ENCODE measurements at places on chromosomes 7 and 10.
A peak's percentile ranks its signal among the peaks of the same experiment; 100 is the strongest.

GRCh38 chr7:45363669-45364068 is 206.1 kb downstream of the RAMP3 start:
- DNase-seq = no peak

GRCh38 chr10:97224483-97225435 is 39.0 kb upstream of the SLIT1 start:
- DNase-seq = no peak

- DNase-seq = no peak
Observed at GRCh38 chr7:12586271-12586670, 15.8 kb downstream of the SCIN start.

GRCh38 chr7:47452715-47453092 is 129.2 kb downstream of the TNS3 start:
- DNase-seq = no peak

GRCh38 chr10:130795819-130796218 is 515.7 kb downstream of the TCERG1L start:
- no peak for DNase-seq

GRCh38 chr7:137898839-137899721 is 52.3 kb upstream of the DGKI start:
- DNase-seq = peak; percentile 86

- no peak for DNase-seq
Observed at GRCh38 chr7:108196004-108196403, 65.8 kb upstream of the LAMB4 start.

- no peak for DNase-seq
Observed at GRCh38 chr10:82922046-82922445, 1047.1 kb downstream of the NRG3 start.

GRCh38 chr10:11334436-11334835 is 277.0 kb downstream of the USP6NL start:
- DNase-seq = no peak

DNA sequence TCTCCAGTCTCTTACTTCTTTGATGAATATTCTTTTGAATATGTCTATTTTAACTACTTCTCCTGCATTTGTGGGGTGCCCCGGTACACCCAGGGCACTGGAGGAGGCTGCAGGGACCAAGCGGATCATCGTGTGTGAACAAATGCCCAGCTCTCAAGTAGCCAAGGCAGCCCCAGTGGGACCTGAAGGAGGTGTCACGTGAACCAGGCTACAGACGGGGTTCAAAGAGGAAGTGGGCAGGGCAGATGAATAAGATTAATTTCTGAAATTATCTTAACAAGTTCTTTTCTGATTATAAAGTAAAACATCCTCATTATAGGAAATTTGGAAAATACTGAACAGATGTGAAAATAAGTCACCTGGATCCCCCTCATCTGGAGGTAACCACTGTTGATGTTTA is 78.4 kb upstream of the DUSP5 start:
- DNase-seq = no peak

GRCh38 chr10:62047228-62047892 is 145.9 kb downstream of the ARID5B start:
- DNase-seq = peak; percentile 25

- no peak for DNase-seq
Observed at GRCh38 chr7:33039257-33039902, 23.2 kb downstream of the NT5C3A start.

DNA sequence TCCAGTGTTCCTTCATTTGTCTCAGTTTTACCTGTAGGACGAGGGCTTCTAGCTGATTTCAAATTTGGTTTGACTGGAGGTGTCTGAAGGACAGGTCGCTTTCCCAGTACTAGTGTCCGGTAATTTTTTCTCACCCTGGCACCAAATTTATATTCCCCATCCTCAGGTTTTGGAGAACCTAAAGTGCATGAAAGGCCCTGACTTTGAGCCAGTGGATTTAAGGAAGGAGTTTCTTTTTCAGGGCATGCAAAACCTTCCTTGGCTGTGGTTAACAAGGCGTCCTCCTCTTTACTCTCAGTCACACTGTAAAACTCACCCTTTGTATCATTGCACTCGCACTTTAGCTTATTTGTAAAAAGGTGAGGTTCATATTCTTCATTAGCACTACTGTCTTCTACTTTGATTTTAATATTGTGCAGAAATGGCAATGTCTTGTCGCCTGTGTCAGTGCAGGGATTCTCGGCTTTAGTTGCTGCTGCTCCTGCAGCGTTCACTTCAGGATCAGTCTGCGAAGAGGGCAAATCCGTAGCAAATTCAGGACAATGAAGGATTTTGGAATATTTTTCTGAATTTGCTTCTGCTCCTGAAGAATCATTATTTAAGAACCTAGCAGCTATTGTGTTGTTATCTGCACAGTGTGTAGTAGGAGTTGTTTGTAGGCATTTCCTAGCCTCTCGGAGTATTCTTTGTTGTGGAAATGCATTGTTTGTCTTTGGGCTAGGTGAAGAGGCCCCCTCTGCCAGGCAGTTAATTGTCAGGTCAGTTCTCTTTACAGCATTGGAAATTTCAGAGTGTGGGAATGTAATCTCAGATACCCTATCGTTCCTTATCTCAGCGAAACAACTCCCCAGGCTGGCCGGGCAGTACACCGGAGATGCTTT is 9.9 kb downstream of the SKIDA1 start:
- DNase-seq = no peak

GRCh38 chr10:54985732-54986131 is 184.7 kb upstream of the PCDH15 start:
- no peak for DNase-seq

DNA sequence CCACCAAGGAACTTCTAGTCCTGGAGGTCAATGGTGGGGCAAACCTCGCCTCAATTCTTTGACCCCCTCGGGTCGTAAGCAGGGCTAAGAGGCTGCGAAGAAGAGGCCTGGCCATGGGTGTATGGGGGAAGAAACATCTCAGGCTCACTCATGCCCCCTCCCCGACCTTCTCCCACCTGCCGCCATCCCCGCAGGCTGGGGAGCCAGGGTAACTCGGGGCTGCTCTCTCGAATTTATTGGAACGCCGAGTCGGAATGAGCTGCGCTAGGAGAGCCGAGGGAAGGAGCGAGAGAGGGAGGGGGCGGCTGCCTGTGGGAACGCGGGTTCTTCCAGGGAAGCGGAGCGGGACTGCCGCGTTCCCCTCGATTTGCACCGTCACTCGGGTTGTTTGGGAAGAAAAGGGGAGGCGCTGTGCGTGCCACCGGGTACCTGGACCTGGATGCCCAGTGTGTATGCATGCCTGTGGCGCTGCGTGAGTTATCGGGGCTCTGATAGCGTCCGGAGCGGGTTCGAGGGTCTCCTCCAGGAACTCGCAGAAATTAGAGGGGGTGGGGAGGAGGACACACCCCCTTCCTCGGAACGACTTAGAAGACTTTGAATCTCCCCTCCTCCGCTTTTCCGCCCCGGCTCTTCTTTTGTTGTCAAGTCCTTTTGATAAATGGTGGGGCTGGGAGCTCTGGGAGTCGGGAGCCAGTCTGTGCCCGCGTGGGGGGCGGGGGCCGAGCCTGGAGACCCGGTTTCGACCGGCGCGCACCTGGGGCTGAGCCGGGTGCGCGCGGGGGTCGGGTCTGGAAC is 1.8 kb upstream of the ZNF503 start:
- no peak for DNase-seq

DNA sequence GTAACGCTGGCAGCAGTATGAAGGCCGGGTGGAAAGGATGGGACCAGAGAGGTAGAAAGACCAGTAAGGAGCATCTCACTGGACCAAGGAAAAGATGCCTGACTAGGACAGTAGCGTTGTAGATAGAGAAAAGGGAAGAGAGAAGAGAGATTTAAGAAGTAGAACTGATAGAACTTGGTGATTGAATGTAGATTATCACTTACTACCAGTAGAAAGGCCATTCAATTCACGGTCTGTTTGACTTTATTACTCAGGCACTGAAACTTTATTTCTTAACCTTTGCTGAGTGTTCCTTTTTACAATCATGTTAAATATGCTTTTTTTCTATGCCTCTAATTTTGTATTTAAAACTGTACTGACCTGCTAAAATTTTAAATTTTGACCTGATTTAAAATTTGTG is 12.2 kb downstream of the MCU start:
- DNase-seq = no peak
